DMS153 (cell line): ENCODE measurements at places on chromosomes 2 and 18.

DNA sequence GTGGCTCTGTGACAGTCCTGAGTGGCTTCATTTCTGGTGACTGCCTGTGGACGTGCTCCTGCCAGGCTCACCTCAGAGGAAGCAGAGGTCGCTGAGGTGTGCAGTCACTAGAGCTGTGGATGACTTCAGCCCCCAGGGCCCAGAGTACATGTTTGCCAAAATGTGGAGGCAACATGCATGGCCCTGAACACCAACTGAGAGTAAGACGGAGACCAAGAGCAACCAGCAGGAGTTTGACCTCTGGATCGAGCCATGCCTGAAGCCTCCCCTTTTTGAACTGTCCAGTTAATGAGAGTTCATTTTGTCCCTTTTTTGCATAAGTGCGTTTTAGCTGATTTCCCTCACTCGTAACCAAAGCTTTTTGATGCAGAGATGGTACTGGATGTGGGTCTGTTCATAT, 184.9 kb downstream of the RTP5 start:
- no peak for DNase-seq

DNA sequence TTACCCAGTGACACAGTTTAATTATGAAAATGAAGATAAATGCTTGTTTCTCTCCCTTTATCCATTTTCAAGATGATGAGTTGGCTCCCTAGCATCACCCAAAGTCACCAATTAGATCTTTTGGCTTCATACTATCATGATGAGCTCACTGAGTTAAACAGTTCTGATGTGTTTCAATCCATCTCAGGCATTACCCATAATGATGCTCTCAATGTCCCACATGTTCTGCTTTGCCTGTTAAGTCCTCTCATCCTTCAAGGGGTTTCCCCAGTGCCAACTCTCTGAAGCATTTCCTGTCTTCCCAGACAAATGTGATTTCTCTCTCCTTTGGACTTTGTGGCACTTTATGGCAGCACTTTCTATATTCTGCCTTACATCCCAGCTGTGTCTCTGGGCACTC, 92.6 kb downstream of the EPB41L3 start:
- no peak for DNase-seq

- no peak for DNase-seq
These were observed 662.9 kb downstream of the ZEB2 start for GRCh38 chr2:143856978-143857377.

DNA sequence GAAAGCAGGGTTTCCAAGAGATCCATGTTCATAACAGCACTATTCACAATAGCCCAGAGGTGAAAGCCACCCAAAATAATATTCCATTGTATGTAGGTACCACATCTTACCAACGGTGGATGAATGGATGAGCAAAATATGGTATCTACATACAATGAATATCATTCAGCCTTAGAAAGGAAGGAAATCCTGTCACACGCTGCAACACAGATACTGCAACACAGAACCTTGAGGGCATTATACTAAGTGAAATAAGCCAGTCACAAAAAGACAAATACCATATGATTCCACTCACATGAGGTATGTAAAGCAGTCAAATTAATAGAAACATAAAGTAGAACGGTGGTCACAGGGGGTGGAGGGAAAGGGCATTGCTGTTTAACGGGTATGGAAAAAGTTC, 155.7 kb downstream of the DTNB start:
- no peak for DNase-seq

- DNase-seq = no peak
These were observed 550.4 kb upstream of the CHAC2 start for GRCh38 chr2:53217250-53217649.

- no peak for DNase-seq
These were observed 32.7 kb upstream of the SPRED2 start for GRCh38 chr2:65465124-65465523.

- DNase-seq = no peak
These were observed 254.9 kb upstream of the HS6ST1 start for GRCh38 chr2:128573531-128573930.

DNA sequence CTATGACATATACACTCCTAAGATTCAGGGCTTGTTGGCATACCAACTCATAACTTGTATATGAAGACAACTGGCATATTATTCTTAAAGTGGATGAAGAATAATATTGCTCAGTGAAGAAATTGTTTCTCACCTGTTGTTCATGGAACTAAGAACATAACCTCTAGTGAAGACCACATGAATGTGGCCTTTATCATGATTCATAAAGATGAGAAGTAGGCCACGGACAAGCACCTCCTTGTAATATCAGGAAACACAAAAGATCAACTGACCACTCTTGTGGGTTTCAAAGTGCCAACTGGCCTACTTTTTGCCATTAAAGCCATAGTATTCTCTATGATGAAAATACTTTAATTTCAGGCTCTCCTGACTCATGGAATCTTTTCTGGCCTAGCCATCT, 407.4 kb downstream of the GRB14 start:
- no peak for DNase-seq

DNA sequence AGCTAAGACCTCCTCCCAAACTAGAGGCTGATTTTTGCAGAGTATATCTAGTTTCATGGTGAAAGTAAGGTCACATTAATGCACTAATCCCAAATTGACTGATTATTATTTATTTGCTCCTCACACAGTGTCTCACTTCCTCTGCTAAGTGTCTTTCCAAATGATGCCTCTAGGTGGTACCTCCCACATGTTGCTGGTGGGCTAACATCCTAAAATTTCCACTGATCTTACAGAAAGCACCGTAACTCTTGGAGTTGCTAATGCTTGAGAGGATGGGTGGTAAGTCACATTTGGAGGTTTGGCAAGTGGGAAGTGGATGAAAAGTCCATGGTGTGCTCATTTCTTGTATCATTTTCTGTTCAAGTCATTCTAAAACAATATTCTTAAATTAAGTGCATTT, 428.7 kb upstream of the GYPC start:
- DNase-seq = no peak

- DNase-seq = no peak
These were observed 40.4 kb upstream of the PDCL3 start for GRCh38 chr2:100522430-100522829.

- no peak for DNase-seq
These were observed 80.9 kb downstream of the ASAP2 start for GRCh38 chr2:9287400-9288045.

GRCh38 chr18:57555134-57555533, 31.4 kb downstream of the FECH start:
- no peak for DNase-seq

- no peak for DNase-seq
These were observed 148.7 kb downstream of the AGAP1 start for GRCh38 chr2:235642446-235643098.

GRCh38 chr2:60260639-60261296, 292.7 kb downstream of the BCL11A start:
- DNase-seq = no peak

DNA sequence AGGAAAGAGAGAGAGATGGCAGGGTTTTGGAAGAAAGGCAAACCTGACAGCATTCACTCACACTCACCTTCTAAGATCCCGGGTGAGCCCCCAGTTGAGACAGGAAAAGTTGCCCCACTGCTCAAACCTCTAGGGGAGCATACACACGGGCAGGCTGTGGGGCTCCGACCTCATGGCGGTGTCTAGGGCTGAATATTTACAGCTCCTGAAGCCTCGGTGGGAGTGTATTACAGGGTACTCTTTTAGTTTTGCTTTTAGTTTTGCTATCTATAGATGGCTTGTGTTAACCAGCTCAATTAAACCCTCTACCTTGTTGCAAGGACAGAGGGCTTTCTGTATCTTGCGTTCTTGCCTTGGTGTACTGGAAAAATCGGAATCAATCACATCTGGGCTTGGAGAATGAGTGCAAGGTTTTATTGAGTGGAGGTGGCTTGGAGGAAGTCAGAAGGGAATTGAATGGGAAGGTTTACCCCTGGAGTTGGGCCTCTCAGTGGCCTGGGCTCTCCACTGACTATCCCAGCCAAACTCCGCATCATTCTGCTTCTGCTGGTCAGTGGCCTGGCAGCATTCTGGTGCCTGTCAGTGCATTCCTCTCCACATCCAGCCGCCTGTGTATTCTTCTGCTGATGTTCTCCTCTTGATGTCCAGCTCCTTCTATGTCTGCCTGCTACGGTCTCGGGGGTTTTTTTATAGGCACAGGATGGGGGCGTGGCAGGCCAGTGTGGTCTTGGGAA, 10.1 kb upstream of the IFIH1 start:
- DNase-seq = no peak

DNA sequence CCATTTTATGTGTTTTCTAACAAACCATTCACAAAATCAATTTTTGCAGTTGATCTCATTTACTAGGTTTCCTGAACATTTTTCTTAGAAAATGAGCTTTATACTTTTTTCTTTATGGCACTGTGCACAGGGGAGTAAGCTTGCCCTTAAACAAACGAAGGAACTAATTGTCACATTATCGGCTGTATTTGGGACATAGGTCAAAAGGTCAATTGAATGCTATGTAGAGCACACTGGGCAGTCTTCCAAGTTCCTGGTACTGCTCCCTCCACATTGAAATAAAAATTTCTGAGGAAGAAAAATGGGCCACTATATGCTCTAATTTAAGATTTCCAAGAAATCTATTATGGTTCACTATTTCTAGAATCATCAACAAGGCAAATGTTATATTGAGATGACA, 93.6 kb upstream of the TMEFF2 start:
- peak; percentile 14 for DNase-seq

GRCh38 chr2:42425697-42426096, 64.7 kb upstream of the COX7A2L start:
- no peak for DNase-seq

DNA sequence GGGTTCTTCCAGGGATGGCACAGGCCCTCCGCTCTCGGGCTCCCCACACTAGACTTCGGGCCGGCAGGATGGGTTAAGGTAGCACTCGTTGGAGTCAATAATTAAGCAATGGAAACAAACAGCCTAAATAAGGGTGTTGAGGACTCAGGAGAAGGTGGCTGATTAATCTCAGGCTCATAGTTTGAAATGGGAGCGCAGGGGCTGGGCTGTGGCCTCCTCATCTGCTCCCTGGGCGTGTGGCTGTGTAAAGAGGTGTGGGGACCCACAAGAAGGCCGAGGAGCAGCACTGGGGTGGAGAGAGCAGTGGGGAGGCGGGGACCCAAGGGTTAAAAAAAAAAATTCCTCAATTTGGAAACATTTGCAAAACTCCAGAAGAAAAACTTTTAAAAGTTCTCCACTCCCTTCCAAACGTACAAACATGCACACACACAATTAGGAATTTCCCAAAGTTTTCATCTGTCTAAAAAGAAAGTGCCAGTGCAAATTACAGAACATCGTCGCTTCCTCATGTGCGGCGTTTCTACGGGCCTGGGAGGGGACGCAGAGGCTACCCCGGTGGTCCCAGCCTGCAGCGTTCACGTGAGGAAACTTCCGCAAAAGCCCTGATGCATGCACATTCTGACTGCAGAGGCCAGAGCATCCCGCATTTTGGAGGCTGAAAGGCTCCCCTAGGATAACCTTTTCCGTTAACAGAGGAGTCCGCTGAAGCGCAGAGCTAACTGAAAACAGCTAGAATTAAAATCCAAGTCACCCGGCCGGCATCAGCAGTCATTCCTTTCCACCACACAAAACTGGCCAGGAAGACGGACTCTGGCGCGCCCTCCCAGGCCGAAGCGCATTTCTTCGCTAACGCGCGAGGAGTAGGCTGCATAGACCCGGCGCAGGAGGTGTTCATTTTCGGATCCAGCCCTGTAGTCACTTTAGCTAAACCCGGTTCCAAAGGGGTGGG, 1.0 kb upstream of the TUBB6 start:
- DNase-seq = no peak

DNA sequence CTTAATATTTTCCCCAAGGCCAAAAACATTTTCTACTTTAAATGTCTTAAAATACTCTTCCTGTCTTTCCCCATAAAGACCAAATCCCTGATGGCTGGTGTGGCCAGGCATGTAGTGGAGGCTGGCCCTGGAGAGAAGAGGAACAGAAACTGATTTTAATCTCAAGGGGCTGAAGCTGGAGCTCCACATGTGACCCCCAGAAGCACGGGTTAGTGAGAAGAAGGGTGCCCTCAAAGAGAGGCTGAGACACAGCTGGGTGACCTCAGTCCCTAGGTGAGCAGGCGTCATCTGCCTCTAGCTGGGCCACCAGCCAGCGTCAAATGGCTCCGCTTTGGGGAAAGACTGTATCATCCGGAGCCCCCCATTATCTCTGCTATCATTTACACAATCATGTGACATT, 19.3 kb upstream of the TMEM18 start:
- no peak for DNase-seq

DNA sequence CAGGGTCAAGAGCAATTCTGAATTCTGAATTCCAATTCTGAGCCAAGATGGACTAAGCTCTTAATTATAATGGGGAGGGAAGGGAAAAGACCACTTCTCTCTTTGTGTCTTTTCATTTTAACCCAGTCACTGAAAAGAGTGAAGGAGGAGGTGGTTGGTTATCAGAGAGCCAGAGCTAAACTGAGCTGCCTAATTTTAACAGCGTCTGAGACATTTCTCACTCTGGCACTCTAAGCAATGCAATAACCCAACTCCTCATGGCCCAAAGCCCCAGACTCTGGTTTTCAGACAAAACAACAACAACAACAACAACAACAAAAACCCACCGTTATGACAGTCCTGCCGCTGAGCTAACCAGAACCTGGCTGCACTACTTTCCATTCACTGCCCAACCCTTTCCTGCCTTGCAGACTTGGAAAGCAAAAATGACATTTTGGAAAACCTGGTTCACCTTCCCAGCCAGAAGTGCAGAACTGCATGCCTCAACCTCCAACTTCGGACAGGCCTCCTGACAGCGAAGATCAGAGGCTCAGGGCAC, 1.0 kb downstream of the CHST10 start:
- no peak for DNase-seq

GRCh38 chr2:187618813-187619212, 64.6 kb upstream of the TFPI start:
- no peak for DNase-seq

DNA sequence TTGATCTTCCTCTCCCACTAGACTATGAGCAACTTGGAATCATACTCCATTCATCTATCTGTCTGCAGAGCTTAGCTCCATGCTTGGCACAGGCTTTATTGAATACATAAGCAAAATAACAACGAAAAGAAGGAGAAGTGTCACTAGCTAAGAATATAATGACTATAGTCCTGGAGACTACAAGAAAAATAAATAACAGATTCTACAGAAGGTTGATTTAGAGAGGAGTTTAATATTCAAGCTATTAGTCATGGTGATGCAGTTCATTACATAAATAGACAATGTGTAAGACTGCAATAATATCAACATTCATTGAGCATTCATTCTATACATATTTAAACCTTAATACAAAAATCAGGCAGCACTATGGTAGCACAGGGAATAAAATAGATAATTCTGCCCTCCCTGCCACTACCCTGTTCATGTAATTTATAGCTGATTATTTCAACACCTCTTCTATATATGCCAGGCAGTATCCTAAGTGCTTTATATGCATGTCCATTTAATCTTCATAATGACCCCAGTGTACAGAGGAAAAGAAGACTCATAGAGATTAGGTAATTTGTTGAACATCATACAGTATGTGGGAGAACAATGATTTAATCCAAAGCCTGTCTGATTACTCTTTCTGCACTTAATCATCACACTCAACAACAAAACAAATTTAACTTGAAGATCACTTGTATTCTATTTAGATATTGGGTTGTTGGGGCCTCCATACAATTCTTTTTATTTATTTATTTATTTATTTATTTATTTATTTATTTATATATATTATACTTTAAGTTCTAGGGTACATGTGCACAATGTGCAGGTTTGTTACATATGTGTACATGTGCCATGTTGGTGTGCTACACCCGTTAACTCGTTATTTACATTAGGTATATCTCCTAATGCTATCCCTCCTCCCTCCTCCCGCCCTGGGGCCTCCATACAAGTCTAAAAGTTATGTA, 165.3 kb downstream of the RNF152 start:
- no peak for DNase-seq
